T-helper 1 cell (primary cell): ENCODE measurements at places on chromosomes 7 and 10.

DNA sequence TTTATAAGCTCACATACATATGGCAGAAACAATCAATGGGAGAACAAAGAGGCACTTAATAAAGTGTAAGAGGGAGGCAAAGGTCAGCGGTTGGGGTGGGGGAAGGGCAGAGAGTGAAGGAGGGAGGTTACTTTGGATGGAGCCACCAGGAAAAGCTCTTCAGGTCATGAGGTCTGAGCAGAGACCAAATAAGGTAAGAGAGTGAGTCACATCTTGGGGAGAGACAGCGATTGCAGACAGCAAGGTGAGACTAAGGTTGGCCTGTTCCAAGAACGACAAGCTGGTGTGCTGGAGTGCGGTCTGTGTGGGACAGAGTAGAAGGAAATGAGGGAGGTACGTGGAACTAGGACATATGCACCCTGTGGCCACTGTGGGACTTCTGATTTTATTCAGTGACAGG, 74.3 kb upstream of the TOMM7 start:
- no peak for DNase-seq

DNA sequence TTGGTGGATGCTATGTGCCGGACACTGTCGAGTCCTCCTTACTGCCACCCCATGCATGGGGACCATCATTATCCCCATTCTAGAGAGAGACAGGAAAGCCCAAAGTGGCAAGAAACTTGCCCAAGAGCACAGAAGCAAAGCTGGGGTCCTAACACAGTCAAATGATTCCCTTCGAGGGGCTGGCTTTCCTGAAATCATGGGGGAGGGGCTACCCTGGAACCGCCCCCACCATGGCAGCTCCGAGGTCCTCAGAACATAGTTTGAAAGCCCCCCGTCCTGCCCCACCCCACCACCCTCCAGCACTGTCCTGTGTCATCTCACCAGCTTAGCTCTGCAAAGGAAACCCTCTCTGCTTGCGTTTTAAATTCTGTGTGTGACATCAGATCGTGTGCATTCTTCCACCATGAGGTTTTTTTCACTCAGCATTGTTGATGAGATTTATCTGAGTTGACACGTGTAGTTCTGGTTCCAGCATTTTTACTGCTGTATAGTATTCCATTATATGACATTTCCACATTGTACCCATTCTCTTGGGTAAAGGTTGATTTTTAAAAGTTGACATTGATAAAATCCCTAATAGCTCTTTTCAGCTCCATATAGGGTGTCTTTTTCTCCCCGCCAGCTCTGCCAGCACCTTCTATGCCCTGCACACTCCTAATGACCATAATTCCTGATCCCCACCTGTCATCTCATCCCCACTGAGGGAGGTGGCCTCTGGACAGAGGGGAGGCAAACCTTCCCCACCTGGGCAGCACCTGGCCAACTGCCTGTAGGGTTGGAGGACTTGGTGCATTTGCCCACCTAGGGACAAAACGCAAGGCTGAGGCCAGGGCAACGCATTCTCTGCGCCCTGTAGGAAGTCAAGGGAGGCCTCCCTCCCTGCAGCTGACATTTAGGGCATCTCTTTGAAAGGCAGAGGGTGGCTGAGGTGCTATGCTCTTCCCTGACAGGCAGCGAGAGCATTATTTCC, 100.2 kb upstream of the GPR26 start:
- no peak for DNase-seq

DNA sequence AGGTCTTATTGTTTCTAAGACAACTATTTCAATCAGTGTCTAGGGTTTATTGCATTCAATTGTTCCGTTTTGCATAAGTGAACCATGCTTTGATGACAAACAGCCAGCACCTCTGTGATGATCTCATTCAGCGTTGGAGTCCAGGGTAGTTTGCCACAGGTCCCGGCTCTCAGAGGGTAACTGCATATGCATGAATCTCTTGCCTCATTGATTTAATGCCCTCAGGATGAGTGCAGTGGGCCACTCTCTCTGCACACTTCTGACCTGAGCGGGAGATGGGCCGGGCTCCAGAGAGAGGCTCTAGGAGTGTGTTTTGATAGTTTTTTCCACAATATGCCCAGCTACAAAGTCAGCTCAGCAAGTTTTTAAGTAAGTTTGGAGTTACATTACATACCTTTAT, 83.9 kb downstream of the HECW1 start:
- no peak for DNase-seq

DNA sequence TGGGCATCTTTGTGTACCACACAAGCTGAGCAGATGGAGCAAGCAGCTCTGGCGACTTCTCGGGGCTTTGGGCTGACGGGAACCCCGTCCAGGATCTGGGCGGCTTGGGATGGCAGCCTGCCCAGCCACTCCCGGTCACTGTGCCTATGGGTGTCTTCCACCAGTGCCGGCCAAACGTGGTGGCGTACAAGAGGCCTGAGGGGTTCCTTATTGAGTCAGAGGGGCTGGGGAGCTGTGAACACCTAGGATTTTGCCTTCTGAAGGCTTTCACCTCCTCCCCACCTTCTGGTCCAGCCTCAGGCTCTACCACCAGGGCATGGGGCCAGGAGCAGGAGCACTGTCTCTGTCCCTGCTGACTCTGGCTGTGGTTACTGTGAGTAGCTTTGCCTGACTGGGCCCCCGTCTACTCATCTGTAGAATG, 71.8 kb upstream of the PPIF start:
- no peak for DNase-seq

DNA sequence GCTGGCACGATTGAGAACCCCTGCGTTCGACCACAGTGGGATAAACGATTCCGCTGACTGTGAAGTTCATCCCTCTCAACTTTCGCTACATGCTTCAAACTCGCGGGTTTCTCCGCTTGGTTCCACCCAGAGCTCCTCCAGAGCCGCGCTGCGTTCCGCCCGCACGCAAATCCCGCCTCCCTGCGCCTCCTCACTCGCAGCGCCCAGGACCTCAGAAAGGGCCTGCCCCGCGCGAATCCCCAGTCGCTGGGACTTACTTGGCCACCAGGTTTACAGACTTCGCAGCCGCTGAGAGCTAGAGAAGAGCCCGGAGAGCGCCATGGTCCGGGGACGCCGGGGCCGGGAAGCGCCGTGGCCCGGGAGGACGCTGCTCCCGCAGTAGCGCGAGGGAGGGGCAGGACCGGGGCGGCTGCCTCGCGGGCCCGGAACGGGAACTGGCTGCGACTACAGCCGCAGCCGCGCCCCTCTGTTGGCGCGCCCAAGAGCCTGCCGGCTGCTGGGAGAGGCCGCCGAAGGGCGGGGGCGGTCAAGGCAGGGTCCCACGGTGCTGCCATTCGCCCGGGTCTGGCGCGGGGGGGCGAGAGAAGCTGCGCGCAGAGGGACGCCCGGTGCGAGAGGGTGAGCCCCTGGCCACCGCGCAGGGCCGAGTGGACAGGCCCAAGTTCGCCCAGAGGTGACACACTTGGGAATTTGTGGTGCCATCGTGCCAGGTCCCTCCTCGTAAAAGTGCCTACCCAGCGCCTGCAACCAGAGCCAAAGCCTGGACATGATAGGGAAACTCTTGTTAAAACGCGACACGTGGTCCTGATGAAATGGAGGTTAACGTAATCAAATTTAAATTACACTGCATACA, at the start of gene NOD1:
TSS of gene NOD1 (minus strand) at position 436 of the 853 bp plus-strand sequence. CDS start 21,863 bp downstream, outside the sequence.
- DNase-seq: peak; percentile 79

- DNase-seq: no peak
These were observed 81.2 kb upstream of the UCN3 start for GRCh38 chr10:5283305-5284158.

GRCh38 chr7:44052771-44053365, 8.4 kb downstream of the DBNL start:
- DNase-seq: no peak

DNA sequence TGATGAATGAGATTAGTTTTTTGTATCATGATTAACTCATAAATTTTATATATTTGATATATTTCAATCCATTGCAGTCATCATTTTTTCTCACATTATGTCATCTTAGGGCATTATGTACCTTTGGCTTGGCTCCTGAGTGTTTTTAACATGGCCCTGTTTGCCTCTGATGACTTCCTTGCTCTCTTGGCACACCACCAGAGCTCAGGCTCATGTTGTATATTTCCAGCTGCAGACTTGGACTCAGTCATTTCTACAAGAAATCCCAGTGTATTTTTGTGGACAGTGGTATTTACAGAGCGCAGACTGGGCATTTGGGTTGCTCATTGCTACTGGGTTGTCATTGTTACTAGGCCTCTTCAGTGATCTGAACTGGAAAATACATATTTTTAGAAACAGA, 188.5 kb downstream of the ADRA2A start:
- no peak for DNase-seq

- DNase-seq: no peak
These were observed 10.3 kb downstream of the ADRB1 start for GRCh38 chr10:114053946-114054345.

GRCh38 chr7:103113164-103113563, 35.7 kb downstream of the NAPEPLD start:
- DNase-seq: no peak

GRCh38 chr10:21929070-21929469, 74.5 kb downstream of the DNAJC1 start:
- no peak for DNase-seq

GRCh38 chr10:14656052-14656730, 118.5 kb downstream of the FAM107B start:
- DNase-seq: no peak

DNA sequence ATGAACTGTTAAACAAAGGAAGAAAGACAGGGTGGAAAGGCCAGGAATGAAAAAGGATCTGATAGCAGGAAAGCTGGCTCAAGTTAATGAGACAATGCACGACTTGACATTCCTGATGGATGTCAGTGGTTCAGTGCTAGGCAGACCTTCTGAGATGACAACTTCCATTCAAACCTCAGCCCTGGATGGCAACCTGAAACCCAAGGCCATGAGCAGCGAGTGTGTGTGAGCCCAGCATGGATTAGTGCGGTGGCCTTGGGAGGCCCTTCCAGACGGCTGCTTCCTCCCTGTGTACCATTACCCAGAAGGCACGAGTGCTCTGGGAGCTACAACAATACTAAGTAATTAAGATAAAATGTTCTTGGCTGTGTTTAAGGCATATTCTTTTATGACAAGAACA, 18.8 kb downstream of the TRIL start:
- no peak for DNase-seq

DNA sequence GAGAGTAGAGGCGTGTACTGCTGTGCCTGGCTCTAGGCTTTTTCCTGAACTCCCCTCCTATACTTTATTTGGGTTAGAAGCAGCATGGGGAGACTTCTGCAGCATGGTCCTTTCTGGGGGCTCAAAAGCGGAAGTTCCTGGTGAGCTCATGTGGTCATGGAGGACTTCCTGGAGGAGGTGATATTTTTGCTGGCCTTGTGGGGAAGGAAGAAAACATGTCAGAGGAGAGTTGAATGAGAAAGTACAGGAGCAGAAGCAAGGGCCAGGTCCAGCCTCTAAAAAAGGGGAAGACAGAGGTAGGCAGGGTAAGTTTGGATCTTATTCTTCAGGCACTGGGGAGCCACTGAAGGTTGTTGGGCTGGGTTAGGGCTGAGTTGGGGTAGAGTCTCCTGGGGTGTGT, 45.5 kb downstream of the CASTOR2 start:
- no peak for DNase-seq

GRCh38 chr10:50410066-50410811, 158.9 kb upstream of the ASAH2 start:
- DNase-seq: no peak

DNA sequence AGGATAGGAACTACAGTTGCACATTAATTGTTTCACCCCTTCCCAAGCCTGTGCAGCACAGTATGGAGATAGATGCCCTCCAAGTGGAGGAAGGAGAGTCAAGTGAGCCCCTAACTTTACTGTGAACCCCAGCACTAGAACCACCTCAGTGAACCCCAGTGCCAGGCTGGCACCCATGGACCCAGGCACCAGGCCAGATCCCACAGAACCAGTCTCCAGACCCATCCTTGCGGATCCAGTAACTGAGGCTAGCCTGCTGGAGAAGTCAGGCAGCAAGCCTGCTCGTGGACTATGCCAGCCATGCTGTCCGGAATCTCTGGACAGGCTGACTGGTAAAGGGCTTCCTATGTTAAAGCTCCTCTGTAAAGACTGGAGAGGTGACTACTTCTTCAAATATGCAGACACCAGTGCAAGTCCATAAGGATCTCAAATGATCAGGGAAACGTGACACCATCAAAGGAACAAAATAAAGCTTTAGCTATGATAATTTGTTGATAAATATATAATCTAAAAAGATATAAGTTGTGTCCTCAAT, 27.7 kb downstream of the SHOC2 start:
- DNase-seq: no peak

- no peak for DNase-seq
These were observed 29.4 kb upstream of the NMT2 start for GRCh38 chr10:15197911-15198310.

GRCh38 chr7:106178593-106179134, 66.6 kb upstream of the SYPL1 start:
- no peak for DNase-seq

DNA sequence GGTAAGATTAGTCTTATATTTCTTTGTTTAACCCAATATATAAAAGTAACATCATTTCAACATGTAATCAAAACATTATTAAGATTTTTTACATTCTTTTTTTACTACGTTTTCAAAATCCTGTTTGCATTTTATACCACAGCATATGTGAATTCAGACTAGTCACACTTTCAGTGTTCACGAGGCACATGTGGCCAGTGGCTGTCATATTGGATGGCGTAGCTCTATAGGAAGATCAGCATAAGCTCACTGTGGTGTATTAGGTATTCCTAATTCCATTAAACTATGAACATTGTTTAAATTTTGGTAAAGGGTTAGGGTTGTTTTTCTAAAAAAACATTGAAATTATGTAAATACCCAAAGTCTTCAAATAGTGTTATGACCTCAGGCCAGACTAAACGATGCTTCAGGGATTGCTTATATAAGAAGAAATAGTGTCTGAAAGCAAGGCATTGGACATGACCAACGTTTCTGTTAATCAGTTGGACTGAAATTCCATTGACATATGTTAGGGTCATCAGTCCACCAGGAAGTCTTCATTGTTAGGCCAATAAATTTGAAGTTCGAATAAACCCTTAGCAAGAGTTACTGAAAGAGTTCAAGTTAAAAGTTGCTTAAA, 97.0 kb downstream of the BICC1 start:
- no peak for DNase-seq

DNA sequence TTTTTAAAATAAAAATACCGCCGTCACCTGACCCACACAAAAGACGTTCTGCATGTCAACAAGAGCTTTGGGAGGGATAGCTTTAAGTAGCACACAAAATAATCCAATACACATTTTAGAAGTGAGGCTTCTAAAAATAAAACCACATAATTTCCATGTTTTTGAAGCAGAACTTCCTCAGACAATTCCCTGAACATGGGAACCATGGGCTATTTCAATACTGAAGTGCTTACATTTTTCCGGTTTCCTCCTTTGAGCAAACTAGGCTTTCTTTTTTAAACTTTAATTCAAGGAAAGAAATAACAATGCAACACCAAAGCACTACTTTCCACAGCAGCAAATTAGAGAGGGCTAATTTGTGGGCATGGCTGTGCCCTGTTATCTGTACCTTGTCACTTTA, 59.9 kb downstream of the ELMO1 start:
- no peak for DNase-seq

DNA sequence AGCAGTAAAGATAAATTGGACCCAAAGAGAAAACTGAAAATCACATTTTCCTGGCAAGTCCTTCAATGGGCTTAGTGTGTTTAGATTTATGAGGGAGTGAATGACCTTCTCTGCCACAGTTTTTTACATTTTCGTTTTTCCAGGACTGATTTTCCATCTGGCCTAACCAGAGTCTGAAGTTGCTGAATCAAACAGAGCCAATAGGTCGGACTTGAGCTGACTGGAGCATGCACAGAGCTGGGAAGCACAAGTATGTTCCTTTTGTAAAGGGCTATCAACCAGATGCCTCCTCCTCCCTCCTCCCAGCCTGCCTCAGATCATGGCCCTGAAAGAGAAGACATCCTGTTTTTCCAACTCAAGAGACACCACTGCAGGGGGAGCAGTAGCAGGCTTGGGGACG, 126.0 kb upstream of the ANKRD1 start:
- DNase-seq: no peak

GRCh38 chr10:68172324-68172723, 59.6 kb downstream of the ATOH7 start:
- no peak for DNase-seq
